ENCODE measurements at places on chromosomes 2 and 18. TPM values are rescaled to one million over a fixed set of nuclear protein-coding genes. Genes with fewer than 3 reads are reported as not detected.

GRCh38 chr2:39743269-39743776, 35.7 kb downstream of the THUMPD2 start:
- peak; percentile 60 for DNase-seq

DNA sequence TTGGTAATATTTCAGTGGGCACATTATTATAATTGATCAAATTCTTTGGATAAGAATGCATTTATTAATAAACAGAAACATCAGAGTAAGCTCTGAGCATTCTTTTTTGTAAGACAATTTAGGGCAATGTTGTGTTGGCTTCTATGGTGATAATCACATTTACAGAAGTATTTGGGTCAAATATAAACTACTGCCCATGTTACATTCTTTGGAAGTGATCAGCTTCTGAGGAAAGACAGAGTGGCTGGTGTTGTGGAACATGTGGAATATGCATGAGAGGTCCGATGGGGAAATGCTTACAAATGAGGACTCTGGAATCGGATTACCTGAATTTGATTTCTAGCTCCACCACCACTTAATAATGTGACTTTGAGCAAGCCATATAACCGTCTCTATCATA, 19.4 kb downstream of the SERPINB13 start:
- DNase-seq: no peak

GRCh38 chr2:172416447-172417058, 10.8 kb upstream of the ITGA6 start:
- DNase-seq: no peak

- DNase-seq: no peak
Observed at GRCh38 chr2:109527846-109528705, 85.7 kb downstream of the SEPTIN10 start.

GRCh38 chr2:239258248-239258647, 142.6 kb downstream of the HDAC4 start:
- DNase-seq: no peak

CPS1 gene
- 1.5 TPM for polyA plus RNA-seq

TDRD15 gene
- polyA plus RNA-seq: not detected

DNA sequence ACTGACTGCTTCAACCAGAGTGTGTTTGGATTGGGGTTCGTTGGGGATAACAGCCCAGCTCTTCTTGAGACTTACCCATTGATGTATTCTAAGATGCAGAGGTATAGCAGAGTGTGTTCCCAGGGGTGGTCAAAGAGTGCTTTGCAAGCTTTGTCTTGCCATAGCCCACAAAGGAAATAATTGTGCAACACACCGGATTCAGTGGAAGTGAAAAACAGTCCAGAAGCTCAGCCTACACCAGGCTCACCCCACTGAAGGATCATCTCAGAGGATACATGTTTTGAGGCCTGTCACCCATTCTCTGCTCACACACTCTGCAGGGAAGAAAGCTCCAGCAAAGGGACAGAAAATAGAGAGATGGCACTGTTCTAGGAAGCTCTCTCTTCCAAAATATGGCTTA, 9.6 kb downstream of the CACNB4 start:
- DNase-seq: no peak

DNA sequence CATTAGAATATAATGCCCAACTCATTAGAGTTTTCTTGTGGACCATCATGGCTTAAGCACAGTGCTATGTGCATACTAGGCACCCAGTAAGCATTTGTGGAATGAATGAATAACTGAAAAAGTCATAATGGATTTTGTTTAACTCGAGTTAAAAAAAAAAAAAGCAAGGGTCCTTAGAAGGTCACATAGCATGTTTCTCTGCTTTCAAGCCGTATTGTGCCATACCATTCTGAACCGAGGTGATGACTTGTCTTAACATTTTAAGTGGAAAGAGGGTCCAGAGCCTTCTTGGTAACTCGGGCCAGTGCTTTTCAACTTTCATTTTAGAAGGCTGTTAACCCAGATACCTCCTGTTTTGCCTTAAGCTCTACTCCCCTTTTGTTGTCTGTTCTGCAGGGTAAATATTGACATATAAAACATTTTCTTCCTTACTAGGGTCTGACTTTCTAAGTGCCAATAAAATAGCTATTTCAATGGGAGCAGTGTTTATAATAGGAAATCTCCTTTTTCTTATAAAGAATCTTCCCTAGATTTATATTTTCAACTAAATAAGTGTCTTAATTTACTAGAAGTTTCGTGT, 787 bp upstream of the ADGRF3 start:
- no peak for DNase-seq

DNA sequence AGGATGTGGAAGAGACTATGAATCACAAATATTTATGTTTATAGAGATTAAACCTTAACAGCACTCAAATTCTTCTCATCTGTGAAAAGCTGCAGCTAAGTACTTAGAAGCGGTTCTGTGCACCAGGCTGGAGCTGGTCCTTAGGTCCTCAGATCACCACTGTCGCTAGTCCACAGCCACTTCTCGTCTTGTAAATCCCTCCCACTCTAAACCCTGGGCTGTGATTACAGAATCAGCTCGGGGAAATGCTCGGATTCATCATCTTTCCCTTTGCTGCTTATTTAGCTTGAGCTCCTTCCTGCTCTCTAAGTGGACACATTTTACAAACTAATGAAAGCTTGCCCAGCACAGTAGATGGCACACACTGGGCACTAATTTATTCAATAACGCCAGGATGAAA, 61.7 kb downstream of the RNF152 start:
- no peak for DNase-seq

SELENOI gene
- polyA plus RNA-seq: 7.6 TPM

DNA sequence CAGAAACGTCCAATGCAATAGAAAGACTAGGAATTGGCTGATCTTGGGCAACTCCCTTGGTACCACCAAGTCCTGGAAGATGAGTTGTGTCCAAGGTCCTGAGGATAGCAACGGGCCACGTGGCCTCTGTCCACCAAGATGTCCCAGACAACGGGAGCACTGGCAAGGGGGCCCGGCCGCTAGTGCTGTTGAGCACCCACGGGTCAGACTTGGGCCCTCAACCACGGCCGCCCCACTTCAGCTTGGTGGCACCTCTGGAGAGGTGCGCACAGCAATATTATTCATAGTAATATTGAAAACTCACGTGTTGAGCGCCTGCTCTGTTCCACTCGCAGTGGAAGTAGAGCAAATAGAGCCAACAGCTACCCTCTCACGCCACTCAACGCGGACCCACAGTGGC, 19.0 kb downstream of the PASK start:
- no peak for DNase-seq

ASPRV1 gene
- polyA plus RNA-seq: 4.1 TPM

GRCh38 chr18:32443706-32444215, 26.9 kb downstream of the GAREM1 start:
- DNase-seq: no peak

- DNase-seq: no peak
Observed at GRCh38 chr2:227783404-227784138, 30.1 kb upstream of the CCL20 start.
